ENCODE measurements at places on chromosomes 1 and 21.

GRCh38 chr1:88610687-88611086 lies 73.4 kb upstream of the PKN2 start:
- no peak for DNase-seq

GRCh38 chr1:224541901-224542630 lies 74.1 kb upstream of the CNIH3 start:
- DNase-seq, result no peak

GRCh38 chr1:152029144-152029928 lies 7.5 kb downstream of the S100A11 start:
- no peak for DNase-seq

- peak; percentile 34 for DNase-seq
Observed at GRCh38 chr21:34202553-34203372, 129.4 kb downstream of the MRPS6 start.

DNA sequence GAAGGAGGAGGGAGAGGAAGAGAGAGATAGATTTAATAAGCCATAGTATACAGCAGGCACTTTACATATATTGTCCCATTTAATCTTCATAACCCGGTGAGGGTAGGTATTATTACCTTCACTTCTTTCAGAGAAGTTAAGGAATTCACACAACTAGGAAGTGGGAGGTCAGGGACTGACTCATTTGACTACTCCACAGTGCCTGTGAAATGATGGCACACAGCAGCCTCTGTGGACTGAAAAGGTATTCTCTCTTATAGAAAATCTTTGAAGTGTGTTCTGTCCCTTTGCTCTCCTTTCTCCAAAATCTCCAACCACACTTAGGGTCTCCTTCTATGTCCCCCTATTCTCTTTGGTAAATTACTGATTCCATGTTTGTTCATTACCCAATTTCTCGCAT lies 23.9 kb downstream of the PALMD start:
- no peak for DNase-seq

DNA sequence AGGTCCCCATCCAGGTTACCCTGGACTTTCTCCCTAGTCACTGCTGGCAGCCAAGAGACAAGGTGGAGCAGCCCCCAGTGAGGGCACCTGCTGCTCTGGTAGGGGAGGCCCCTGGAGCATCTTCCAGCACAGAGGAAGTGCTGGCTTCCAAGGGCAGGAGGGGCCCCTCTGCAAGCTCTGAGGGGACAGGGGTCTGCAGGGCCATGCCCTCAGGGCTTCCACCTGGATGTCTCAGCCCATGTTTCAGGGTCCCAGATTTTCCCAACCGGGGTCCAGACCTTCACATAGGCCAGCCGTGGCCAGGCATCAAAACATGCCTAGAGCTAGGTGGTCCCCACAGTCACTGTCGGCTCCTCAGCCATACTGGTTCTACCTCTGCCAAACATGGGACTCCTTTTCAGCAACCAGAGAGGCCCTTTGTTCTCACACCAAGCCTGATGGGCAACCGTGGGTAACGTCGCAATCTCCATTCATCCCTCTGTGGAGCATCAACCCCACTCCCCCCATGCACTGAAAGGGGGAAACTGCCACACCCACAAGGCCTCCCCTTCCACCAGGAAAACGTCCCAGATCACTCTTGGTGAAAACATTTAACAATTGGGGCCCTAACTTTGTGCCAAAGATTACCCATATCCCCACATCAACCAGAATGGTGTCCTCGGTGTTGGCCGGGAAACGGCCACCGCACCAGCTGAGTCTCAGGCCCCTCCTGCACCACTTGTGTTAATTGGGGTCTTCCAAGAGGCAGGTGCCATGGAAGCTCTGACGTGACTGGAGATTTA lies 1.9 kb upstream of the COL6A2 start:
- no peak for DNase-seq

GRCh38 chr1:2832506-2833453 lies 31.3 kb upstream of the TTC34 start:
- no peak for DNase-seq

Measured in endothelial cell (in vitro differentiated cells).